ENCODE measurements at places on chromosomes 3 and 15.

GRCh38 chr3:37680401-37680800 lies 181.3 kb upstream of the CTDSPL start:
- DNase-seq = no peak

DNA sequence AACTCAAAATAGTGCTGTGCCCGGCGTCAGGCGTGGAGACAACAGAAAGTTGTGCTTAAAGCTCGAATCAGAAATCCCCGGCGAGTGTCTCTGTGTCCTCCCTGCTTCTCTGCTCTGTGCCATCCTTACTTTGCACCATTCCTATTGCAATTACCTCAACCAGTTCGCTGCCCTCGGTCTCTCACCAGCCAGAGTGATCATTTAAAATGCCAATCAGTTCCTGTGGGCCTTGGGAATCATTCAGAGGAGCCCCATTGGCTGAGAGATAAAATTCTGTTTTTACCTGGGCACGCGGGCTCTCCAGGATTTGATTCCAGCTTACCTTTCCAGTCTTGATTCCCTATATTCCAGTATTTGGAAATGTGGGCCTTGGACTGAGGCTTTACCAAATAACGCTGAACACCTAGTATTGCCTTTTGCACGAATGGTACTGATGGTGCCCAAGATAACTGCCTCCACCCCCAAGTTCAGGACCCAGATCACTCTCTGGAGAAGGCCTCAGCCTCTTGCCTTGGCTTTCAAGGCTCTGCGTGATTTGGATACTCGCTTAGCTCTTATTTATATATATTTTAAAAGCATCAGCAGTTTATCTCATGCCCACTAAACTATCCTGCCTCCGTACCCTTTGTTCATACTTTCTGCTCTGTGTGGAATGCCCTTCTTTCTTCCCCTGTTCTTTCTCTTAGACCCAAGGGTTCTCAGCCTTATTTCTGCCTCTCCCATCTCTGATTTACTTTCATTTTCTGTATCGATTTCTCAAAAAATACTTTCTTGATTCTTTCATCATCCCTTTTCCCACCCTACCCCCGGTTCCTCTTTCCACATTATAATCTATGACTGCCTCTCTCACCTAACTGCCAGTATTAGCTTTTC lies 863 bp downstream of the PSMA4 start:
- no peak for DNase-seq

DNA sequence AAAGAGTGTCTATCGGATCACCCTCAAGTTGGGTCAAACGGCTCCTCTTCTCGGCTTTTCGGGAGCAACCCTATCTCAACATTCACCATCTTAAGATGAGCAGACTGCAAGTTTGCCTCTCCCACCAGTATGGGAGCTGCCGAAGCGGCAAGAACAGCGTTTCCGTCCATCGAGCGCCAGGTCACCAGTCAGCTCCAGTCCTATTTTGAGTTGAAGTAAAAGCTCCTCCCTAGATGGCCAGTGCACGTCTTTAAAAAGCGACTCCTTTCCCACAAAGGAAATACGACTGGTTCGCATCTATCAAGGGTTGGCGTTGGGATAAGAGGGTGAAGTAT lies 369 bp upstream of the U2SURP start:
- no peak for DNase-seq

DNA sequence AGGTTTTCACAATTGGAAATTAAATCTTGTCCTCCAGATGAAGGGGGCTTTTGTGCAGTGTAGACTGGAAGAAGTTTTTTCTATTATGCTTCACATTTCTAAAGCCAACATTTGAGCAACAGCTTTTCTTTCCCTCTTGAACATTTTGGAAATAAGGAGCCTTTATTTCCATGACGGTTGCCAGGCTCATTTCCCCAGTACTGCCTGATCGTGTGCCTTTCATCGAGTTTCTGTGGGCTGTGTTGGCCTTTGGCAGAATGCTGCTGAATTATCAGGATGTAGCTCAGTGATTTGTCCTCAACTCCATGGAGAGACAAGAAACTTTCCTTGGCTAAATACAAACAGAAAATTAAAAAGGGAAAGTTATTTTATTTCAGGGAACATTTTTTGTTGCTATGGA lies 314.8 kb upstream of the LRRC3B start:
- DNase-seq = no peak

DNA sequence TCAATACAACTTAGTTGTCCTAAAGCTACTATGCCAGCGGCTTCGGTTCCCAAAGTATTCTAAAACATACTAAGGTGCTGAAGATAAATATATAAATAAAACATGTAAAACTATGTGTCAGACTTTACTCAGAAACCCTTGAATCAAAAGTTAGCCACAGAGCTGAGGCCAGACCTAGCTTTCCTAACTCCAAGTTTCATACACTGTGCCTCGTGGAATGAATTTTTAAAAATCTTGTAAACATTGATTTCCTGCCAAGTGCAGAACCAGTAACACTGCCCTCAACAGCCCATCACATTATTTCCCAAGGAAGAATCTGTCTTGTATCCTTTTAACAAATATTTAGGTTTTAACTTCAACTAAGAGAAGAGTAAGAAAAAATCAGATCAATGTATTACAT lies 36.4 kb downstream of the TAMM41 start:
- no peak for DNase-seq
